Cerebellum (tissue), 4 donors: ENCODE measurements at places on chromosomes 1 and 21. TPM values are rescaled to one million over a fixed set of nuclear protein-coding genes. Genes with fewer than 3 reads are reported as not detected.

Gene KRTAP10-8
- not detected for total RNA-seq

Gene OLIG1
- total RNA-seq: 6.7 TPM

Gene LRRC41
- total RNA-seq: 50.8 TPM

Gene OR10Z1
- not detected for total RNA-seq

Gene OXCT2
- 1.00 TPM for total RNA-seq
